ENCODE measurements at places on chromosomes 11 and 22.

- no peak for DNase-seq
Measured at GRCh38 chr11:16011396-16011795, 344.9 kb downstream of the SOX6 start.

DNA sequence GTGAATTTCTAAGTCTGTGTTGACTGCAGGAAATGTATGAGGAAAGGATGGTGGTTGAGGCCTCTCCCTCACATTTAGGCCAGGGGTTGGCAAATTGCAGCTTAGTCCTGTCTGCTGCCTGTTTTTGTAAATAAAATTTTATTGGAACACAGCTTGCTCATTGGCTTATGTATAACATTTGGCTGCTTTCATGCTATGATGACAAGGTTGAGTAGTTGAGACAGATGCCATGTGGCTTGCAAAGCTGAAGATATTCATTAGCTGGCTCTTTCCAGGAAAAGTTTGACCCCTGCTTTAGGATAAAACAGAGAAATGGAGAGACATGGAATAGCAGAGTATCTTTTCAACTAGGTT lies 46.2 kb downstream of the BCR start:
- DNase-seq, result no peak

DNA sequence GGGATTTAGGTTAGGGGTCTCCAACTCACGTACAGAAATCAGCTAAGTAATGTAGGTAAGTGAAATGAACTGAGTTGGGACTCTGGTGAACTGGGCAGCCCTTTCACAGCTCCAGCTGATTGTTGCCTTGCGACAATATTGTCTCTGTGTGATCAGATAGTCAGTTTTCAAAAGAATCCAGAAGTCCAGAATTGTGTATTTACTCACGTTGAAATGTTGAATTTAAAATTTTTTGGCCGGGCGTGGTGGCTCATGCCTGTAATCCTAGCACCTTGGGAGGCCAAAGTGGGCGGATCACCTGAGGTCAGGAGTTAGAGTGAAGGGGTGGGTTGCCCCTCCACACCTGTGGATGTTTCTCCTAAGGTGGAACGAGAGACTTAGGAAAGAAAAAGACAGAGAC lies 18.8 kb upstream of the WDR74 start:
- no peak for DNase-seq

GRCh38 chr11:100963375-100963774 lies 166.2 kb downstream of the PGR start:
- no peak for DNase-seq

DNA sequence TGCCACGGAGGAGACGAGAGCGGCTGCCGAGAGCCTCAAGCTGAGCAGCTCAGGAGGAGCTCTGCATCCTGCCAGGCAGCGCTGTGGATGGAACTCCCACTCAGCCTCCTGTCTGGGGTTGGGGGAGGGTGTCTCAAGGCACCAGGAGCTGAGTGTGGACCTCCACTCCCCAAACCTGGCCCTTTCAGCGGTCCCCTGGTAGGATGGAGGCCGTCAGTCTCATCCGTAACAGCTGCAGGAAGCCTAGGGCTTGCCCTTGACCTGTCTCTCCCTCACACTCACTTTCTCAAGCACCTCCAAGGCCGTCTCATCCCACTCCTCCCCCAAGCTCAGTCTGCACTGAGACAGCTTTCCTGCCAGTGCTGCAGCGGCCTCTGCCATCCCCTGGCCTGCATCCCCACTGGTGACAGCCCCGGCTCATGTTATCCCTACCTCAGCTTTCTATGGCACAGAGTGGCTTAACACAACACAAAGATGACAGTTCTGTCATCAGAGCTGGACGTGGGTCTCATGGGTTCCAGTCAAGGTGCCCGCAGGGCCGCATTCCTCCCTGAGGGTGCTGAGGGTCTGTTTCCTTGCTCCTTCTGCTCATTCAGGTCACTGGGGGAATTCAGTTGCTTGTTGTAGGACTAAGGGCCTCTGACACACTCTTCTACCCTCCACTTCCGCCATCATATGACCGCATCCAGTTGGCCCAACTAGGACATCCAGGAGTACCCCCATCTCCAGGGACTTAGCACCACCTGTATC lies 341.9 kb upstream of the B3GAT1 start:
- no peak for DNase-seq

DNA sequence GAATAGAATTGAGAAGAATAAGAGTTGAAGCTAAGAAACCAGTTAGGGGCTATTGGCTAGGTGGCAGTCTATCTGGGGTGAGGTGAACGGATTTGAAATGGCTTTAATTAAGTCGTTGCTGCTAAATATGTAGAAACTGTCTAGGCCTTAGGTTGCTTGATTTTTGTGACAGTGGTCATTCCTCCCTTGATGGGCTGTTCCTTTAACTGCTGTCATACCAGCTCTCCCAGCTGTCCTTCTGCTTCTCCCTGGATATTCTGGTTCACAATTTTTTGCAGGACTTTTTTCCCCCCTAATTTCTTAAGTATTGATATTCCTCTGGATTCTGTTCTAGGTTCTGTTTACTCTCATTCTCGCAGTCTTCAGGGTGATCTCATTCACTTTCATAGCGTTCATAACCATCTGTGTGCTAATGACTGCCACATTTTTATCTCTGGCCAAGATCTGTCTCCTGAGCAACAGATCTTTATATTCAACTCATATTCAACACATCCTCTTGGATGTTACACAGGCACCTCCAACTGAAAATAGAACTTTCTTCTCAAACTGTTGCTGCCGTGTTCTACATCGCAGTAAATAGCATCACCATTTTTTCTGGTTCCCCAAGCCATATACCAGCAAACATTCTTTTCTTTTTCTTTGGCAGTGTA lies 134.1 kb downstream of the UVRAG start:
- DNase-seq, result no peak

DNA sequence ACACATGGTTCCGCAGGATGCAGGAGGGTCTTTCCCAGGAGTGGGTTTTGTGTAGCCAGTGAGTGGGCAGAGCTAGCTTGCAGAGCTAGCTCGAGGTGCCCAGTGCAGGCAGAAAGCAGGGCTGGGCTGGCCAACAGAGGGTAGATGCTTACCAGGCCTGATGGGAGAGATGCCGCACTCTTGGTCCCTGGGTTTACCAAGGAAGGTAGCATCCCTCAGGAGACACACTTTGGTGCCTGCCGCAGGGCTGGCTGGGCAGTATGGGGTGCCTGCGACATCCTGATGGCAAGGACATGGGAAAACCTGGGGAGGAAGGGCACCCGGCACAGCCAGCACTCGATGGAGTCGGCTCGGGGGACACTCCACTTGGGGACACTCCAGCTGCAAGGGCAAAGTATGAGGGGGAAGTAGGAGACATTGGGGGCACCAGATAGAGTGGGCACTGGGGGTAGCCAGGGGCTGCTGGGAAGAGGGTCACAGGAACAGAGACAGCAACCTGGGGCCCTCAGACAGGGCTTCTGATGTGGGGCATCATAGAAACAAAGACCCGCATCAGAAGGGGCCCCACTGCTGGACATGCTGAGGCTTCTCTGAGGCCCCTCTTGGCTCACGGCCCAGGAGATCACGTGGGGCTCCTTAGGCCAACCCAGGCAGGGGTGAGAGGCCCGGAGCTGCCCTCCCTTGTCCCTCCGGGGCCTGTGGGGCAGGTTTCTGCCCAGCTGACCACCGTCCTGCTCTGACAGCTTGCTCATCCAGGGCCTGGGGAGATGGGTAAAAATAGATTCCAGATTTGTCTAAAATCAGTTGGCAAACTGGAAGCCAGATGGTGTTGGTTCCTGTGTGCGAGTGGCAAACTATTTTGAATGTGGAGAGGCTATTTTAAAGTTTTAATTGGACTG lies 89.8 kb downstream of the MORC2 start:
- no peak for DNase-seq

GRCh38 chr22:25119609-25120008 lies 80.0 kb upstream of the CRYBB3 start:
- DNase-seq, result no peak

DNA sequence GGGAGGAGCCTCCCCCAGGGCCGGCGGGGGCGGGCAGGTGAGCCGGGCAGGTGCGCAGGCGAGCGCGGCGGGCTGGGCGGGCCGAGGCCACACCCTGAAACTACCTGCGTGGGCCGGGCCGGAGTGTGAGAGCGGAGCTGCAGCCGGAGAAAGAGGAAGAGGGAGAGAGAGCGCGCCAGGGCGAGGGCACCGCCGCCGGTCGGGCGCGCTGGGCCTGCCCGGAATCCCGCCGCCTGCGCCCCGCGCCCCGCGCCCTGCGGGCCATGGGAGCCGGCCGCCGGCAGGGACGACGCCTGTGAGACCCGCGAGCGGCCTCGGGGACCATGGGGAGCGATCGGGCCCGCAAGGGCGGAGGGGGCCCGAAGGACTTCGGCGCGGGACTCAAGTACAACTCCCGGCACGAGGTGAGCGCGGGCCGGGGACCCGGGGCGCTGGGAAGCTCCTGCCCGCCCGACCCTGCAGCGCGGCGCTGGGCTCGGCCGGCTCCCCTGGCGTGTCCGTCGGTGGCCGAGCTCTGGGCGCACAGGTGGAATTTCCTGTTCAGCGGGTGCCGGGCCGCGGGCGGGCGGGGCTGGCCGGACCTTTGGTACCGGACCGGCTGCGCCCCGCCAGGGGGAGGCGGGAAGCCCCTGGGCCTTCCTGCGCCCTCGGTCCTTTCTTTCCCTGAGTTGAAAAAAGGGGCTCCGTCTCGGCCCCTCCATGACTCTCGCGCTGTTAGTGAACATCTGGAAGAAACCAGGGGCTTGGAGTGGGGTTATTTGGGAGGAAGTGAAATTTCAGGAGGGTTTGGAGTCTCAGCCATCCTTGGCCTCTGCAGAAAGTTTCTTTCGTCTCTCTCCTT lies at the start of gene ST14:
TSS of gene ST14 (plus strand) at position 126 of the 841 bp plus-strand sequence. CDS start at position 324, 198 bp downstream.
- DNase-seq, result no peak

All from SHP77 (cell line).